ENCODE measurements at places on chromosomes 2 and 18. TPM values are rescaled to one million over a fixed set of nuclear protein-coding genes. Genes with fewer than 3 reads are reported as not detected.

HJURP gene
- total RNA-seq, result 6.2 TPM

FKBP7 gene
- 69.3 TPM for total RNA-seq

C1GALT1C1L gene
- 2.2 TPM for total RNA-seq

CFAP53 gene
- total RNA-seq, result 0.18 TPM

SPP2 gene
- not detected for total RNA-seq

TTR gene
- total RNA-seq, result 0.27 TPM

MGAT4A gene
- total RNA-seq, result 7.5 TPM

SLC23A3 gene
- 1.5 TPM for total RNA-seq

CERKL gene
- not detected for total RNA-seq

LIMS4 gene
- total RNA-seq, result 3.8 TPM

USP37 gene
- total RNA-seq, result 11.0 TPM

DHRS9 gene
- 0.31 TPM for total RNA-seq

CNGA3 gene
- total RNA-seq, result 0.40 TPM

SDC1 gene
- 8.4 TPM for total RNA-seq

SH2D6 gene
- total RNA-seq, result 0.13 TPM

HOXD9 gene
- total RNA-seq, result 0.75 TPM

DQX1 gene
- 0.04 TPM for total RNA-seq

CYP27A1 gene
- 18.4 TPM for total RNA-seq

CHST9 gene
- 0.27 TPM for total RNA-seq

CAPN14 gene
- 0.09 TPM for total RNA-seq

SLC38A11 gene
- 0.35 TPM for total RNA-seq

KLHL30 gene
- 16.2 TPM for total RNA-seq

DPYSL5 gene
- 10.0 TPM for total RNA-seq

FBLN7 gene
- total RNA-seq, result 5.1 TPM

EVA1A gene
- total RNA-seq, result 6.9 TPM

DCAF17 gene
- total RNA-seq, result 16.4 TPM

FKBP1B gene
- 2.8 TPM for total RNA-seq

OR6B2 gene
- total RNA-seq, result not detected
